ENCODE measurements at places on chromosomes 1 and 21.

- DNase-seq: no peak
These were observed 23.0 kb downstream of the IPO9 start for GRCh38 chr1:201851949-201852348.

DNA sequence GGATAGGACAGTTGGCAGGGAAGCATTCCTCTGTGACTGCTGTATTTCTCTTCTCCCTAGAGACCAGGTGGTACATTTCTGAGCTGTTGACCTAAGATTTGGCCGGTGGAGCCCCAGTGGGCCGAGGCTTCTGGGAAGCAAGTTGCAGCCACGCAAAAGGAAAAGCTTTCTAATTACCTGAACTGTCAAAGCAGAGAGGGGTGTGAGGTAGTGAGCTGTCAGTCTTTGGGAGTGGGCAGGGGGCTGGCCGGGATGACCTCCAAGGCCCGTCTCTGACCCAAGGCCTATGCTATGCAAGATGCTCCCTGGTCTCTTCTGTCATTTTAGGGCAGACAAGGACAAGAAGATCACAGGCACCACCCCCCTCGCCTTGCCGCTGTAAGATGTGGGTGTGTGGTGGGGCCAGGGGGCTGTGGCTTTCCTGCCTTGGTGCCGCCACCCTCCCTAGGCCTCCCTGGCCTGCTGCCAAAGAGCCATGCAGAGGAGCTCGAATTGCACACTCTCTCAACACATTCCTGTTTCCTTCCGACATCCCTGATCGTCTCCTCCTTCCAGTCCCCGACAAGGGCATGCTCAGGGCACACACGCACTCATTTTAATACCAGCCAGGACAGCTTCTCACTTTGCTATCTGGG, 7.7 kb downstream of the PADI1 start:
- DNase-seq: peak; percentile 22

DNA sequence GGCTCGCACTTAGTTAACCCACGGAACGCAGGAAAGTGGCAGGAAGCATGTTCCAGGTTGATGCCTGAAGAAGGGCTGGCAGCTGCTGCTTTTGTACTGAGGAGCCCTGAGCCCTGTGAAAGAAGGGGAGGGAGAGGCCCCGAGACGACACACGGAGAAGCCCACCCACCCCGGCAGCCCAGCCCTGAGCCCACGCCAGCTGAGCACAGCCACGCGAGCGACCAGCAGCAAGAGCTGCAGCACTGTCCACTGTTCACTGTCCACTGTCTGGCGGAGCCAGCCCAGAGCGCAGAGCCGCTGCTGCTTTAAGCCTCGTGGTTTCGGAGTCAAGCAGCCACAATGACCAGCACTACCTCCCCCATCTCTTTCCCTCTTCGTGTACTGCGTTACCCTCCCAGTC, 5.3 kb downstream of the LRRC47 start:
- no peak for DNase-seq

DNA sequence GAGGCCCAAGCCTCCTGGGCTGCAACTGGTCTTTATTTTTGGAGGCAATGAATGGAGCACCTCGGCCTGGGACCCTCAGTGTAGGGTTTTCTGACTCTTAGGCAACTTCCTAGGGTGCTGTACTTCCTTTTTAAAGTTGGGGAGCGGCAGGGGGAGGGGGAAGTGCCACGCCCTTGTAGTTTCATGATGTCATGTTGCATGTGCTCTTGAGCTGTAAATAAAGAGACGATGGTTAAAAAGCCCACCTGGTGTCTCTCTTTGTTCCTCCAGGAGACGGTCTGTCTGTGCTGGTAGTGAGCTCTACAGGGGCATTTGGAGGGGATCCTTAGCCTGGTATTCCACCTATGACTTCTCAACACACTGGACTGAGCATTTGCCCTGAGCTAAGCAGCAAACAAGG, 10.3 kb upstream of the AGTRAP start:
- no peak for DNase-seq

DNA sequence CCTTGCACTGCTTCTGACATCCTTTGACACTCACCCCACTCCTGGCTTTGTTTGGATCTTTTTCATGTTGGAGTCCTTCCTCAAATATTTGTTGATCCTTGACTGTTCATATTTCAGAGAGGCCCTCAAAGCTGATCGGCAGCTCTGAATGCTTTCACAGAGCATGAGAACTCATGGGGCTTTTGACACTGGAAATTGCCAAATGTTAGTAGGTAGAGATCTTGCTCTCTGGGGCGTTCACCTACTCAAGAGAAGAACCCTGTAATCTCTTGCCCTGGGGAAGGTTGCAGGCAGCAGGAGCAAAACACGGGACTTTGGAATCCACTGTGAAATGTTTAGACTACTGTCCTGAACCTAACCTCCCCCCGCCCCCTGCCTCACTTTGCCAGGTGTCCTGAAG, 67.4 kb upstream of the STUM start:
- DNase-seq: no peak

DNA sequence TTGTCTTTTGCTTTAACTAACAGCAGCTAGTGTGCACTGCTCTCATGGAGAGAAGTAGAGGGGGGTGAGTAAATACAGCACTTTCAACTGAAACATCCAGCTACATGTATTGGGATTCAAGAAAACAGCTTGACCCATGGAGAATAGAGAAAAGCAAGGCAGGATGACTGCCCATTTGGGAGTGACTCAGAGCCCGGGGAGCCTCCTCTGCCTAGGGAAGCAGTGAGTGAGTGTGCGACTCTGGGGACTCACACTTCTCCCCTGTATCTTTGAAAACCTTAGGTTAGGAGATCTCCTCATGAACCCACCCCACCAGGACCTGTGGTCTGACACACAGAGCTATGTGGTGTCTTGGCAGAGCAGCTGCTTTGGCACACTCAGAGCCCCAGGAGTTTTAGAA, 82.0 kb upstream of the PTGFR start:
- peak; percentile 88 for DNase-seq

- DNase-seq: no peak
These were observed 232.9 kb upstream of the COA6 start for GRCh38 chr1:234140388-234140787.

GRCh38 chr21:42524341-42525028, 10.8 kb downstream of the SLC37A1 start:
- peak; percentile 52 for DNase-seq

- no peak for DNase-seq
These were observed 8.3 kb upstream of the PTPRF start for GRCh38 chr1:43522431-43522775.

Measured in fibroblast of mammary gland (primary cell).